ENCODE measurements at places on chromosomes 7 and 10.

DNA sequence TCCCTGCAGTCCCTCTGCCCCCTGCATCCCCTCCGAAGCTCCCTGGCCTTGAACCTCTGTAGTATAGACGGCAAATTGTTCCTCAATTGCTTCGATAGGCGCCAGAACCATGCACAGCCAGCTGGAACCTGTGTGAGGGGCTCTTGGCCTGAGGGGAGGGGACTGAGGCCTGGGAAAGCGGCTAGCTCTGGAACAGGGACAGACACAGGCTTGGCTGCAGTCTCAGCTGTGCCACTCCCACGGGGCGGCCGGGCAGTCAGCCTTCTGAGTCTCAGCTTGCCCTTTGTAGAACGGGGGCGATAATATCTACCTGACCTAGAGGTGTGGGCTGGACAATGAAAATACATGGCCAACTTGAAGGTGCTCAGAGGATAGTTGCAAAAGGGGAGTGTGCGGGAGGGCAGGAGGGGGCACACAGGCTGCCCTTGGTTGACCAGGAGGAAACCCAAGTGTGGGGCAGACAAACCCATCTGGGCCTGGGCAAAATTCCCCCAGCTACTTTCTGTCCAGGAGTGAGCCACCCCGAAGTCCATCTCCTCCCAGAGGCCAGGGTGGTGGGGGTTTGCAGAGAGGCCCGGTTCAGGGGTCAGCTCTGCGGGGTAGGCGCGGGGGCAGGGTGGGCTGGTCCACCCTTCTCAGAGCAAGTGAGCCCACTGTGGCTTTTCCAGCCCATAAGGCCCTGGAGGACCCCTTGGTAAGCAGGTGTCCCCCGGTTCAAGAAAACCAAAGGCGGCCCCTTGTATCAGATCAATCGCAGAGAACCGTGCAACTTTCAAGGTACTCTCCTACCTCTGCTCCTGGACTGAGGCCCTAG is 4.6 kb downstream of the CRYGN start:
- H3K36me3 ChIP-seq: no peaks in the 10 kb centered on the region
- no peak for DNase-seq
- H3K27me3 ChIP-seq: peaks cover 36% of the 10 kb centered on the region
- H3K4me3 ChIP-seq: no peak overlapping the region
- H3K4me1 ChIP-seq: peaks cover 29% of the 10 kb centered on the region

DNA sequence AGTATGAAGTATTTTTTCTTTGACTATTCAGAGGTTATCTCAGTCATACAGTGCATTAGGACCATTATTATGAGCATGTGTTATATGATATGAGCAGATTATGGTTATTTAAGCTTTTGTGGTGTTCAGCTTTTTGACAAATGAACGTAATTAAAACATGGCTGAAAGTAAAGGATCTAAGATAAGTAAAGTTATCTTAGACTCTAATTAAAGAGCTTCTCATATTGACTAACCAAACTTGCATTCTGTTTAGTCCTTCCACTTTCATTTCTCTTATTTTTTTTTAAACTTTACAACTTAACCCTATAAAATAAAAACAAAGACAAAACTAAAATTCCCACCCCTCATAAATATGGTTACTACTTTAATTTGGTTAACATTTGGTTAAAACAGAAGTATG is 6.9 kb upstream of the GPR85 start:
- H3K27me3 ChIP-seq: peaks cover under 1% of the 10 kb centered on the region
- DNase-seq: no peak
- H3K4me3 ChIP-seq: no peak overlapping the region
- no peaks in the 10 kb centered on the region for H3K4me1 ChIP-seq
- H3K27ac ChIP-seq: no peak overlapping the region

DNA sequence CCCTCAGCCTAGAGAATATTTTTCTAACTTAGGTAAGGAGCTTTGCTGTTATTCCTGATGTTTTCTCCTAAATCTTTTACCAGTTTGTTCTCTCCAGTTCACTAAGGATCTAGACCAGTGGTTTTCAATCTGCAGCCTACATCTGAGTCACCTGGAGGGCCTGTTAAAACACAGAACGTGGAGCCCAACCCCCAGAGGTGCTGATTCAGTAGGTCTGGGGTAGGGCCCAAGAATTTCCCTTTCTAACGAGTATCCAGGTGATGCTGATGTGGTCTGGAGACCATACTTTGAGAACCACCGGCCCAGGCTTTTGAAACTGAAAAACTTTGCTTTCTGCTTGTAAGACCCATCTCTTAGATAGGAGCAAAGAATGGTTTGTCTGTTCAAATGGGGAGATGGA is 51.2 kb upstream of the KMT2E start:
- H3K27ac ChIP-seq: no peak overlapping the region
- H3K36me3 ChIP-seq: peaks cover 16% of the 10 kb centered on the region
- H3K4me3 ChIP-seq: no peak overlapping the region
- DNase-seq: no peak
- H3K27me3 ChIP-seq: no peaks in the 10 kb centered on the region

DNA sequence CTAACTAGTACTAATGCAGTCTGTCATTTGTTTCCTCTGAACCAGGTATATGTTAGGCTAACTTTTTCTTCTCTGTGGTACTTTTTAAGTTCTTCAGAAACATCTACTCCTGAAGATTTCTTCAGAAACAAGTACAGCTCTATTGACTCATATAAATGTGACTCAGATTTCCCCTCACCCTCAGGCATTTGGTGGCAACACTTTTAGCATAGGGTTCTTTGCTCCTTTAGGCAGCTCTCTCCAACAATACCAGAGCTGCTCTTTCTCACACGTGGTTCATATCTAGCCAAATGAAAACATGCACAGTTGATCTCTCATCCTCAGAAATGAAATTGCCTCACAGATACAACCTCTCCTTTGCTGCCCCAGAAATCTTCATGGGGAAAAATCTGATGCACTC is 939.8 kb downstream of the SORCS1 start:
- H3K27me3 ChIP-seq: no peaks in the 10 kb centered on the region
- no peak overlapping the region for H3K27ac ChIP-seq
- H3K36me3 ChIP-seq: no peaks in the 10 kb centered on the region
- no peak overlapping the region for H3K4me3 ChIP-seq
- no peaks in the 10 kb centered on the region for H3K4me1 ChIP-seq
- no peak for DNase-seq

DNA sequence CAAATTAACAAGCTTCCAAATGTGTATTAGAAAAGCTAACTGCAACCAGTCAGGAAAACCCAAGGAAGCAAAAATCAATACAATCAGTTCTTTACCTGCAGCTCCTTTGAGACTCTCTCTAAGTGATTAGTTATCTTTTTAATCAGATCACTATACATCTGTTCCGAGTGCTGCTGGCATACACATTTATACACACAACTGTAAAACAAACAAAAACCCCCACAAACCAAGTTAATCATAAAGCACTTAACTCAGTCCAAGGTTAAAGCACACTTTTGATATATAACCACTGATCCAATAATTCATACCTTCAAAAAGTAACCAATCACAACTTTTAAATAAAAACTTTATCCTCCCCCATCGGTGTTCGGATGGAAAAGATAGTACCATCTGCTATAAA is 25.6 kb downstream of the CACUL1 start:
- peak overlapping the region; percentile 11 for H3K27ac ChIP-seq
- H3K4me1 ChIP-seq: peaks cover 52% of the 10 kb centered on the region
- DNase-seq: no peak
- H3K4me3 ChIP-seq: no peak overlapping the region

DNA sequence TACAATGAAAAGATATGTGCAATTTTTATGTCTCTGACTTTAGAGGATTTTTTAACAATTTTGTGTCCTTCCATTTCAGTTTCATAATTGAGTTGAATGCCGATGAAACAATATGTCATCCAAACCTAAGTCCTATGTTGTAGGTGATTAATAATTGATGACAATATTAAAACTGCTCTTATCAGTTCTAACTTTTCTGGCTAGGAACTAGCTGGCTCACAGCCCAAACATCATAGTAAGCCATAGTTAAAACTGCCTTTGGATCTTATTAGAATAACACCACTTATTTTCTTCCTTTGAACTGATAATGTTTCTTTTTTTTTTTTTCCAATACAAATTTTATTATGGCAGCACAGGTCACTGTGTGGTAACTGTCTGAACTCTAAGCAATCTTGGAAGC is 230.9 kb downstream of the GRM8 start:
- H3K36me3 ChIP-seq: no peaks in the 10 kb centered on the region
- no peaks in the 10 kb centered on the region for H3K4me1 ChIP-seq
- no peak overlapping the region for H3K4me3 ChIP-seq

- peak within 1 kb of the TSS; percentile 95 for H3K27ac ChIP-seq
- H3K4me3 ChIP-seq: peak within 1 kb of the TSS; percentile 79
- peaks cover 31% of the 10 kb centered on the region for H3K4me1 ChIP-seq
- DNase-seq: peak; percentile 50
Observed at GRCh38 chr7:16421333-16422102, at the start of gene CRPPA. Gene CRPPA, minus strand, starts transcription at chr7:16421538. Its CDS starts 216 bp downstream, at chr7:16421322.

- H3K36me3 ChIP-seq: no peaks in the 10 kb centered on the region
- no peak overlapping the region for H3K27ac ChIP-seq
- no peak for DNase-seq
- no peak overlapping the region for H3K4me3 ChIP-seq
Observed at GRCh38 chr10:57338823-57339558, 928.7 kb downstream of the IPMK start.

DNA sequence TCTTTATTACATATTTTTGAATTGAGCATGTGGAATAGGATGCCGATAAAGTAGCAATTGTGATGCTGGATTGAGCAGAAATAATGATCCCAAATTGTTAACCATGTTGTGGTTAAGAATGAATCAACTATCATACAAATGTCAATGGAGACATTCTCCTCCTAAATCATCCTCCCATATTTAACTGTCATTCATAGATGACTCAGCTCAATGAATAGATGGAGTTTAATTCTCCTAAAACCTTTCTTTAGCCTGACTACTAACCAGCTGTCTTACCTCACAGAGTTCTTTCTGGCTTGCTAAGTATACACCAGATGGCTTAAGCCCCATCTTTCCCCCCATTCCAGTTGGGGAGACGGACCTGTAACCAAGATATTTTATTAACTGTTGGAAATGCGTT is 23.4 kb upstream of the NPS start:
- H3K27me3 ChIP-seq: no peaks in the 10 kb centered on the region
- no peaks in the 10 kb centered on the region for H3K36me3 ChIP-seq
- no peaks in the 10 kb centered on the region for H3K4me1 ChIP-seq
- H3K27ac ChIP-seq: no peak overlapping the region
- no peak overlapping the region for H3K4me3 ChIP-seq

GRCh38 chr10:96053985-96054384 is 10.6 kb downstream of the CCNJ start:
- no peak overlapping the region for H3K4me3 ChIP-seq
- H3K36me3 ChIP-seq: peaks cover 48% of the 10 kb centered on the region
- no peak overlapping the region for H3K27ac ChIP-seq
- DNase-seq: no peak
- no peaks in the 10 kb centered on the region for H3K27me3 ChIP-seq

GRCh38 chr7:155984609-155985405 is 172.5 kb upstream of the SHH start:
- DNase-seq: no peak
- H3K4me1 ChIP-seq: peaks cover 7% of the 10 kb centered on the region
- peaks cover 55% of the 10 kb centered on the region for H3K27me3 ChIP-seq
- no peaks in the 10 kb centered on the region for H3K36me3 ChIP-seq
- no peak overlapping the region for H3K27ac ChIP-seq

DNA sequence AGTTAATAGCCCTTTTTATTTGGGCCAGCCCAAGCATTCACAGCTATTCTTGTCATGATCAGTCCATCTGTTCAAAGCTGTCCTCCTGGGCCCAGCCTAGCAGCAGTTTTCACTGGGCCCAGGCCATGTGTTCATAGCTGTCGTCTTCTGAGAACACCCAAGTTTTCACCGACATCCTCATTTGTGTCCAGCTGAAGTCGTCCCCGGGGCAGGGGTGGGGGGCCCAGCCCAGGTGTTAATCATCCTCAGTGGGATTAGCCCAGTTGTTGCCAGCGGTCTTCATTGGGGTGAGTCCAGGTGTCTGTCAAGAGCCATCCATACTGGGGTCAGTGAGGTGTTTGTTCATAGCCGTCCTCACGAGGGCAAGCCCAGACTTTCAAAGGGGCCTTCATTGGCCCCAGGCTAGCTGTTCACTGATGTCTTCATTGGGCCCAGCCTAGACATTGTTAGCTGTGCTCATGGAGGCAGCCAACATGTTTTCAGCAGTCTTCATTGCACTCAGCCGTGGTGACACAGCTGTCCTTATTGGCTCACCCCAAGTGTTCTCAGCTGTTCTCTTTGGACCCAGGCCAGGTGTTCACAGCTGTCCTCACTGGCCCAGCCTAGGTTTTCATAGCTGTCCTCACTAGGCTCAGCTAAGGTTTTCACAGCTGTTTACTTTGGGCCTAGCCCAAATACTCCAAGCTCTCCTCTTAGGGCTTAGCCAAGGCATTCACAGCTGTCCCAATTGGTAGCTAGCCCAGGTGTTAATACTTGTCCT is 10.0 kb downstream of the FRG2B start:
- H3K27me3 ChIP-seq: peaks cover 17% of the 10 kb centered on the region
- no peak overlapping the region for H3K4me3 ChIP-seq
- no peaks in the 10 kb centered on the region for H3K4me1 ChIP-seq
- no peaks in the 10 kb centered on the region for H3K36me3 ChIP-seq
- no peak for DNase-seq

DNA sequence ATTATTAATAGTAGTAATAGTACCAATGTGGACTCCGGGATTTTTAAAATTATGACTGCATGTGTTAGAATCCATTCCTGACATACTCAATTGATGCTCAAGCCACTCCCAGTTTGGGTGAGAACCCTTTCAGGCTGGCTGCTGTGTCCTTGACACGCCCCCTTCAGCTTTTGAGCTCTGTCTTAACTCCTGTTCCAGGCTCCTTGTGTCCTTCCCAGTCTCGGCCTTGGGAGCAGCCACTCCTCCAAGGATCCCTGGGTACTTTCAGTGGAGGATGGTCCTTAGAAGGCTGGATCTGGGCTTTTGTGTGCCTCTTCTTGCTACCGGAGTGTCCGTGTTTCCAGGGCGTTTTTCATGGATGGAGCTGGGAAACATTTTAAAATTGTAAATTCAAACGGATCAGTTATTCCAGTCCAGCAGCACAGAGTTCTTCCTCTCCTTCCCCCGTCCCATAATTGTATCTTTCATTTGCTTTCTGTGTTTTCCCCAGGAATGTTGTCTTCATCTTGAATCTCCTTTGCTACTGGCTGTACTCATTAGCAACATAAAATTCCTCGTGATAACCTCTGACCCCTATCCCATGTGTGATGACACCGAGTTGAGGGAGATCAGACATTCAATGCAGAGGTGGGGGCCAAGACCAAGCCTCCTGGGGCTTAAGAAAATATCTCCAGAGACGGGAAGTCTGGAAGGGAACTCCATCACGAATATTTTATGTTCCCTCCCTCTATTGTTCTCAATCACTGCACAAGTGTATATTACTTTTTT is 40.0 kb upstream of the PFKFB3 start:
- peaks cover 55% of the 10 kb centered on the region for H3K4me1 ChIP-seq
- peak overlapping the region; percentile 83 for H3K27ac ChIP-seq
- DNase-seq: no peak
- peaks cover 13% of the 10 kb centered on the region for H3K36me3 ChIP-seq
- no peaks in the 10 kb centered on the region for H3K27me3 ChIP-seq

Data from activated naive CD4-positive, alpha-beta T cell treated with anti-CD3 and anti-CD28 coated beads, Interleukin-2, amount 10 ng/mL, durations not matched to agents 7 days and 5 days (primary cell).